Activated T-cell treated with anti-CD3 and anti-CD28 coated beads, Interleukin-2, amount 50 U/mL, for 72 hours (primary cell): ENCODE measurements at places on chromosomes 3 and 15. TPM values are rescaled to one million over a fixed set of nuclear protein-coding genes. Genes with fewer than 3 reads are reported as not detected.

- no peak overlapping the region for H3K4me3 ChIP-seq
- peaks cover 46% of the 10 kb centered on the region for H3K27me3 ChIP-seq
- no peaks in the 10 kb centered on the region for H3K4me1 ChIP-seq
- H3K27ac ChIP-seq = no peak overlapping the region
- H3K36me3 ChIP-seq = no peaks in the 10 kb centered on the region
Measured at GRCh38 chr15:89499156-89499555, 2.8 kb upstream of the RHCG start.

DNA sequence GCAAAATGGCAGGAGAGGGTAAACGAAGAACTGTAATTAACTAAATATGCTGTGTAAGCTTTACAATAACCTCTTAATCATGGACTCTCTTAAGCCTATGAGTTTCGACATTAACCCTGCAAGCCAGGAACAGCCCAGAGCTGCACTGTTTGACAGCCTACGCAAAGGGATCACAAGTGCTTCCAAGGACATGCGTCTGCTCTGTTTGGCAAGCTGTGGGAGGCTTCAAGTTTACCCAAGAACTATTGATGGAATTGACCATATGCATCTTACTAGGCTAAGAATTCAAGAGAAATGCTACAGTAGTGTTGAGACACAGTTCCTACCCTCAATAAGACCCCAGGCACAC, 66.0 kb downstream of the PDZRN3 start:
- no peak overlapping the region for H3K4me3 ChIP-seq
- H3K36me3 ChIP-seq = no peaks in the 10 kb centered on the region
- no peaks in the 10 kb centered on the region for H3K4me1 ChIP-seq
- no peak overlapping the region for H3K27ac ChIP-seq
- no peak for DNase-seq

The LRRC31 gene
- total RNA-seq = not detected

- no peak overlapping the region for H3K4me3 ChIP-seq
- H3K36me3 ChIP-seq = peaks cover 4% of the 10 kb centered on the region
- H3K27me3 ChIP-seq = no peaks in the 10 kb centered on the region
- no peak overlapping the region for H3K27ac ChIP-seq
- no peak for DNase-seq
Measured at GRCh38 chr3:4512895-4513616, 19.9 kb downstream of the ITPR1 start.

The BOC gene
- 0.31 TPM for total RNA-seq

The ITIH3 gene
- not detected for total RNA-seq

DNA sequence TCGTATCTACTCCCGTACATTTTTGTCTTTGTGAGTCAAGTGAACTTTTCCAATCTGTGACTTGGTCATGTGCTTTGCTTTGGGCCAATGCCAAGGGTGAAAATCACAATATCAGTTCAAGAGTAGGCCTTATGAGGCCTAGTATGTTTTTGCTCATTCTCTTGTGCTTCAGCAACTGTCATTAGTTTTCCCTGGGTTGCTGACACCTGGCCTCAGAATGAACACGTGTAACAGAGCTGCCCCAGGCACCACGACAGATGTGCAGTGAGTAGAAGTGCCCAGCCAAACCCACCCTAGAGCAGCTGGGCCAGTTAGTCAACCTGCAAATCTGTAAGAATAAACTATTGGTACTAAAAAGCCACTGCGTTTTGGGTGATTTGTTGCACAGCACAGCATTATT, 460.3 kb upstream of the WNT5A start:
- H3K27me3 ChIP-seq = no peaks in the 10 kb centered on the region
- no peak for DNase-seq

DNA sequence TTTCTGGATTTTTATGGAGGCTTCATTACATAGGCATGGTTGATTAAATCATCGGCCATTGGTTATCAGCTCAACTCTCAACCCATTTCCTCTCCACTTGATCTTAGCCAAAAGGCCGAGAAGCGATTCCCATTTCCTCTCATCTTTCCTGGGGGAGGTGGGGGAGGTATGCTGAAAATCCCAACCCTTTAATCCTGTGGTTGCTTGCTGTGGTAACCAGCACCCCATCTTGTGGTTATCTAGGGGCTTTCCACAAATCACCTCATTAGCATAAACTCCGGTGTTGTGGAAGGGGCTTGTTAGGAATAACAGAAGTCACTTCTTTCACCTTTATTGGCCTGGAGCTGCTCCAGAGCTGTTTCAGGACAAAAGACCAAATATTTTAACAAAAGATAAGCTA, 20.9 kb downstream of the PDE8A start:
- H3K27me3 ChIP-seq = no peaks in the 10 kb centered on the region
- no peak for DNase-seq
- H3K4me1 ChIP-seq = peaks cover 14% of the 10 kb centered on the region
- H3K36me3 ChIP-seq = peaks cover 1% of the 10 kb centered on the region
- H3K4me3 ChIP-seq = no peak overlapping the region

GRCh38 chr3:152609891-152610290, 225.0 kb upstream of the P2RY1 start:
- no peaks in the 10 kb centered on the region for H3K4me1 ChIP-seq
- H3K27me3 ChIP-seq = no peaks in the 10 kb centered on the region
- H3K36me3 ChIP-seq = no peaks in the 10 kb centered on the region
- no peak overlapping the region for H3K27ac ChIP-seq
- DNase-seq = no peak

The CORO2B gene
- total RNA-seq = 0.07 TPM

DNA sequence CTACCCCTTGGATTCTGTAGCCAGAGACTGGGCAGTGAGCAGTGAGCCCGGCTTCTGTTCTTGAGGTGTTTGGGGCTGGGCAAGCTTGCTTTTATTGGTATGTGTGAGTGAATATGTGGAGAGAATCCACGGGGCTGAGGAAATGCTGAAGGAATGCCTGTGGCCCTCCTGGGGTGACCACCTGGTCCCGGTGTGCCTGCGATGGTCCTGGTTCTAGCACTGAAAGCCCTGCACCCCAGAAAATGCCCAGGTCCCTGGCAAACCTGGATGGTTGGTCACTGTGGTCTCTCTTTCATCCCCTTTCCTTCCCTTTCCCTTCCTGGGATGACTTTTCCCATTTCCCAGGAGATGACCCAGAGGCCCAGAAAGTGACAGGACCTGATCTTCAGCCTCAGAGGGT, 4.2 kb downstream of the ZBTB47 start:
- no peaks in the 10 kb centered on the region for H3K36me3 ChIP-seq
- H3K4me3 ChIP-seq = no peak overlapping the region
- DNase-seq = no peak
- H3K4me1 ChIP-seq = peaks cover 11% of the 10 kb centered on the region
- H3K27me3 ChIP-seq = peaks cover 3% of the 10 kb centered on the region
- no peak overlapping the region for H3K27ac ChIP-seq

The HLTF gene
- 28.0 TPM for total RNA-seq

- H3K36me3 ChIP-seq = no peaks in the 10 kb centered on the region
- no peaks in the 10 kb centered on the region for H3K4me1 ChIP-seq
- DNase-seq = no peak
- H3K27me3 ChIP-seq = peaks cover 7% of the 10 kb centered on the region
- no peak overlapping the region for H3K4me3 ChIP-seq
- H3K27ac ChIP-seq = no peak overlapping the region
Measured at GRCh38 chr3:110754212-110754916, 317.3 kb upstream of the NECTIN3 start.
